ENCODE measurements at places on chromosomes 3 and 15.

GRCh38 chr3:115052906-115053305 is 94.2 kb downstream of the ZBTB20 start:
- DNase-seq: no peak

- no peak for DNase-seq
These were observed 22.2 kb downstream of the SMAD3 start for GRCh38 chr15:67087507-67088172.

GRCh38 chr15:92012368-92012629 is 158.8 kb downstream of the SLCO3A1 start:
- DNase-seq: no peak

GRCh38 chr15:98734466-98735199 is 86.3 kb downstream of the IGF1R start:
- DNase-seq: no peak

DNA sequence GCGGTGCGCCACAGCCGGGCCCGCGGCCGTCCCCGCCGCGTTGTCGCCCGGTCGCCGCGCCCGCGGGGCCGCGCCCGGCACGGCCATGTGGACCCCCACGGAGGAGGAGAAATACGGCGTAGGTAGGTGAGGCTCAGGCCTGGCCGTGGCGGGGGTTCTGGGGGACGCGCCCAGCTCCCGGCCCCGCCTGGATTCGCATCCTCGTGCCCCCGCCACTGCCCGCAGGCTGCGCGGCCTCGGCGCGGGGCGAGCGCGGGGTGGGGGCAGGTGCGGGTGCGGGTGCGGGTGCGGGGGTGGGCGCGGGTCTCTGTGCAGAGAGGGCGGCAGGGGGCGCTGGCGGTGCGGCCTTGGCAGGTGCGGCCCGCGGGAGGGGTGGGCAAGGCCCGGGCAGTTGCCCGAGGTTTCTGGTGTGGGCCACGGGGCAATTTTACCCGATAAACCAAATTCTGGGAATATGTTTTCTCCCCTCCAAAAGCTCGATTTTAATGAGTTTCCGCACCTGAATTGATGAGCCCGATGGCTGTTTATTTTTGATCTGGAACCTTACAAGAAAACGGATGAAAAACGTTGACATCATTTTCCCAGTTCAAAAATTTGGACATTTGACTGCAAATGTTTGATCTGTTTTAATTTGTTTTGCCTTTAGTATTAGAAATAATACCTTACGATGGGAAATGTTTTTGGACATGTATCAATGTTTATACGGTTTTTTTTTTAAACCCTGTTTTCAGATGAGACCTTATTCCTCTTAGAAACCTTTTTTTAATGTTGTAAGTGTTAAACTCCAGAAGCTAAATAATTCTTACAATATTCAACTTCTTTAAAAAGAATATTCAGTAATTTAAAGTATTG is 678 bp downstream of the DOCK3 start:
- no peak for DNase-seq

DNA sequence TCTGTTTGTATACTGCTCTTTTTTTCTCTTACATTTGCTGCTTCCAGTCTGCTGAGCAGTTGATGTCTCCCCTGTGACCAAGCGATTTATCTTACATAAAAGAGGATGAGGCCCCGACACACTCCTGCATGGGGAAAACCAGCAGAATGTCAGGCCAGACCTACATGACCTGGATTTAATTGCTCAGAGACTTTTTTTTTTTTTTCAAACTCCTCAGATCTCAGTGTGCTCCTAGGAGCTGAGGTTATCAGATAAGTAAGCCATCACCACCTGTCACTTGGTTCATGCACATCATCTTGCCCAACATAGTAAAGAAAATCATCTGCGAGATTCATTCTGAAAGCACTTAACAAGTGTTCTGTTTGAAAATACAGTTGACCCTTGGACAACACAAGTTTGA is 163.1 kb downstream of the PLCL2 start:
- no peak for DNase-seq

DNA sequence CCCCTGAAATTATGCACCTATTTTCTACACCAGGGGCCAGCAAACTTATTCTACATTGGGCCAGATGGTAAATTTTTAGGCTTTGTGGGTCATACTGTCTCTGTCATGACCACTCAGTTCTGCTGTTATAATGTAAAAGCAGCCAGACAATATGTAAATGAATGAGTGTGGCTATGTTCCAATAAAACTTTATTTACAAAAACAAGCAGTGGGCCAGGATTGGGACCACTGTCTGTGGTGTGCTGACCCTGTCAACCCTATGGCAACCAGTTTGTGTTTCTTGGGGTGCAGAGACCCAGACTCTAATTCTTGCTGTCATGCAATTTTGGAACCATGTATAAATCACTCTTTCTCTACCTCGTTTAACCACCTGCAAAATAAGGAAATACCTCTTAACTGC is 74.7 kb downstream of the LRIG1 start:
- no peak for DNase-seq

DNA sequence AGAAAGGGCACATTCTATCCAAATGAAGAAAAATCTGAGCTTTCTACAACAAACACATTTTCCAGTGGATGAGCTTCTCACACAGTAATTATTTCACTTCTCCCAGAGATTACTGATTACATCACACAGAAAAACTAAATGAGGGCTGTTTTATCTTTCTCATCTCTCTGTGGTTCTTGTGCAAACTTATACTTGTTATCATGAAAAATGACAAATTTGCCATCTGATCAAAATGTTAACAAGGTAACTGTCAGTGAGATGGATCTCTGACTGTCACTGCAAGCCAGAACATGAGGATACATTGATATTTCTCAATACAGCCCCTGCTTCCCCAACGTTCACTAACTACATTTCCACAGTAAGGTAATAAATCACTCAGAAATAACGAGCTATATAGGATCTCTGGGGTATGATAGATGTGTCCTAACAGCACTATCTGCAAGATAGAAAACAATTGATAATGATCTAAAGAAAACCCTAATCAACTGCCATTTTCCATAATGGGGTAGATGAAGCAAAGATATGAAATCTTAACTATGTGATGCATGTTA is 829.3 kb upstream of the CFAP20DC start:
- no peak for DNase-seq

GRCh38 chr3:126114443-126115386 is 30.8 kb upstream of the SLC41A3 start:
- no peak for DNase-seq

DNA sequence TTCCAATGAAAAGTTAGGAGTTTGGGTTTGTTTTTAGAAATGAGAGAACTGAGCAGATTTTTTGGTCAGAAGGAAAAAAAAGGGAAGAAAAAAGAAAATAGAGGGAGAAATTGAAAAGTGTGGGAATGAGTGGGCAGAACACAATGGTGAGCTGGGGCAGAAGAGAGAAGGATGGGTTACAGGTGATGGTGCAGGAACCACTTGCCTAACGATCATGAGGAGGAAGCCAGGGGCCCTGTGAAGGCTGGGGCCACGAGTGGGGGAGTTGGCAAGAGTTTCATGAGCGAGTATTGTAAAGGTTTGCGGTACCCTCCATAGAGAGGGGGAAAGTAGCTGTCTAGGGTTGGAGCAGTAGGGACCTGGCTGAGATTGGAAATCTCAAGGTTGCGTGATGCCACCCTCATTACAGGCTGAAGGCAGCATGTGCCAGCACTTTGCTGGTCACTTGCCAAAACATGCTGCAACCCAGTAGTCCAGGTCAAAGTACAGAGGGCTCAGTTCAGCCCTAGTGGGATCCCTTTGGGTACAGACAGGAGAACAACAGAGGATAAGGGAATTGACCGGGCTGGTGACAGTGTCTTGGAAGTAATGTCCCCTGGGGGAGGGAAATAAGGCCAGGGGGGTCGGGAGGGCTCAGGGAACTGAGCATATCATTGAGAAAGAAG is 6.6 kb downstream of the IVD start:
- DNase-seq: no peak

GRCh38 chr3:3714572-3714971 is 84.7 kb upstream of the LRRN1 start:
- DNase-seq: no peak

GRCh38 chr3:13026534-13026933 is 46.7 kb downstream of the IQSEC1 start:
- DNase-seq: no peak

DNA sequence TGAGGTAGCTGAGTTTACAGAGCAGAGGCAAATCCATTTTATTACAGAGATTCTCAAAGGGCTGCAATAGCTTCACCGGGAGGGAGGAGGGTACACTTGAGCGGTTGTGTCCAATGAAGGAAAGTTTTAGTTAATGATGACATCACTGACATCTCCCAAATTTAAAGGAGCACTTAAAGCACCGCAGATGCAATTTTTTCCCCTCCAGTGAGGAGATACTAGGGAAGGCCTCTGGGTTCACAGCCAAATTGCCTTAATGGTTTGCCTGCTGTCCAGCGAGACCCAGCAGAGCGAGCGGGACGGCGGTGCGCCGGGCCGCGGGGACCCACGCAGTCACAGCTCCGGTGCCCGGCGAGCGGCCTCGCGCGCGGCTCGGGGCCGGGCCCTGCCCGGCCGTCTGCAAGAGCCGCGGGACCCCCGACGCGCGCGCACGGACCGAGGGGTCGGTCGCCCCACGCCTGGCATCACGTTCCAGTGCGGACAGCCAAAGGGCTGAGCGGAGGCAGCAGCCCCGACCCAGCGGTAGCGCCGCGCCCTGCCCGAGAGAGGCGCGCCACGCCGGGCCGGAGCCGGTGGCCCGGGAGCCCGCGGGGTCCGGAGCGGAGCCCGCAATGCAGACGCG is 160.5 kb upstream of the CHRNA7 start:
- DNase-seq: no peak

- DNase-seq: no peak
These were observed 33.7 kb downstream of the SLC2A2 start for GRCh38 chr3:170992854-170993253.

DNA sequence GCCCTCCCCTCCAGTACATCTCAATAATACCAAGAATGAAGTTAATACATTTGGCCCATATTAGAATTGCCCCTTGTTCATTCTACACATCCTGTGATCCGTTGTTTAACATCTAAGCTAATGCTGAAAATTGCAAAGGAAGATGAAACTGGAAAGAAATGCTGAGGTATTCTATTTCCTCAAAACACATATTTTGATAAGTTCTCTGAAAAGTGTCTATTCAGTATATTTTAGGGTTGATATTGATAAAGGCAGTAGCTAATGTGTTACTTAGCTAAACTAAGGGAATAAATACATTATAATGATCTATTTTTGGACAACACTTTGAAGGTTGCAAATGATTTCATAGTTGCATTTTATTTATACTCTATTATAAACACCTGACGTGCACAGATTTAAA is 702.6 kb upstream of the ROBO1 start:
- no peak for DNase-seq

DNA sequence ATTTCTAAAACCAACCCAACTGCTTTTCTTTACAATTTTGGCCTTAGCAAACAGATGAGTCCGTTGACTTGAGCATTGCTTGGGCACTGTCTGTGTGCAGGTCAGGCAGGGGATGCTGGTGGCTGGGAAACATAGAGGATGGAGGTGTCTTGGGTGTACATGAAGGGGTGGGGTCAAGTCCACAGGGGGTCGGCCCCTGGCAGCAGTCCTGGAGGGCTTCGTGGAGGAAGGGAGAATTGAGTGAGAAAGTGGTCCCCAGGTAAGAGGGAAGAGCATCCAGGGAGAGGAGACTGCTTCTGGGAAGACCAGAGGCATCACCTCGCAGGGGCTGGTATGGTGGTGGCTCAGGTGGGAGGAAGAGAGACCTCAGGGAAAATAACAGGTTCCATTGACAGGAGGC is 144.8 kb downstream of the TJP1 start:
- DNase-seq: no peak

DNA sequence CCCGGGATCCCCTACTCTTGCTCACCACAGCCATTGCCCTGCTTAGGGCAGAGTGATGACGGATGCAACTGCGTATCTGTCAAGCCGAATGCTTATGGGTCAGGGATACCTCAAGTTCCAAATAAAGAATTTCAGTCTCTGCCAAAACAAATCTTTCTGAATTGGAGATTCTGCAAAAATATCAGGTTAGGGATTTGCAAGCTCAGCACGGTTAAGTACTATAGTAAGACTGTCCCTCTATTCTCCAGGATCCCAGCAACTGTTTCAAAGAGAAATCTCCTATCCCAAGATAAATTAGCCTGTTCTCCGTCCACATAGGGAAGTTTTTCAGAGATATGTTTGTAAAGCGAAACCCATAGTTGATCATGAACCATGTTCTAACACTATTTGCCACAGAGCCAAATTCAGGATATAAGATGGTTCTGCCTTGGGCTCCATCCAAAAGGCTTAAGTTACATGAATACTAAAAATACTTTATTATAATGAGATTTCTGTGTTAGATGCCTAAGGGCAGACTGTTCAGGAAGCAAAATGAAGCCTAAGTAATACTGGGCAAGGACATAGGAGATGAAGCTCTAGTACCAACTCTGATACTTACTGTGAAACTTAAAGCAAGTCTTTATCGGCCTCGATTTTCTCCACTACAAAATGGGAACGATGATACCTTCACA is 100.1 kb upstream of the LPP start:
- no peak for DNase-seq
